ENCODE measurements at places on chromosomes 1 and 21. TPM values are rescaled to one million over a fixed set of nuclear protein-coding genes. Genes with fewer than 3 reads are reported as not detected.

GRCh38 chr1:178942285-178943198 lies 71.7 kb upstream of the ANGPTL1 start:
- DNase-seq: peak; percentile 87

DNA sequence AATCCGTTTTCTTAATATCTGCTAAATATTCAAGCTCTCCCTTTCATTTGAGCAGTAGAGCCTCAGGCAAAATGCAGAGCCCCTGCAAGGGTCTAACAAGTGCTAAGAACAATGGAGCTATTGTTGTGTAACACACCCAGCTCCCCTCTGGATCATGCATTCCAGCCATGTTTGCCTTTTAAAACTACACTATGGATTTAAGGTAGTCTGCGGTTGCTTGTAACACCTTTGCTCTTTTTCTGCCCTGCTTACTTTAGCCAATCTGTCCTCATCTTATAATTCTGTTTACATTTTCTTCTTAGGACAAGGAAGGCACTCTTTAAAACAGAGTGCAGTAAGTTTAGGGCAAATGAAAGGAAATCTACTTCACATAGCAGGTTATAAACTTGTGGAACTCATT lies 60.0 kb upstream of the C1orf105 start:
- DNase-seq: no peak

GRCh38 chr1:14800500-14801076 lies 202.1 kb downstream of the KAZN start:
- DNase-seq: no peak

DNA sequence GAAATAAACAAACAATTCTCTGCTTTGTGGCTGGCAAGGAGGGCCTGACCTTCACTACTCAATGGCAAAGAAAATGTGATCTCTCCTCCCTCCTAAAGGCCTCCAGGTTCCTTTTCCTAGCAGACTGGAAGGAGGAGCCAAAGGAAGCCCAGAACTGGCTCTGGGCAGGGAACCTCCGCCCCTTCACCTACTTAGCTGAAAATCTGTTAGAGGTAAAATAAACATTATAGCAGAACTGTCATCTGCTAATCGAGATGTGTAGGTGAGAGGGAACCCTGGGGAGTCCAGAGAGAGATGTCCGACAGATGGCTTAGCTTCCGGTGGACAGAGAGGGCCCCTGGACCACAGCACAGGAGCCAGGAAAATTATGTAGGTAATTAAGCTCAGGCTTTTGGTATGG lies 75.2 kb upstream of the KCNA3 start:
- DNase-seq: no peak

DNA sequence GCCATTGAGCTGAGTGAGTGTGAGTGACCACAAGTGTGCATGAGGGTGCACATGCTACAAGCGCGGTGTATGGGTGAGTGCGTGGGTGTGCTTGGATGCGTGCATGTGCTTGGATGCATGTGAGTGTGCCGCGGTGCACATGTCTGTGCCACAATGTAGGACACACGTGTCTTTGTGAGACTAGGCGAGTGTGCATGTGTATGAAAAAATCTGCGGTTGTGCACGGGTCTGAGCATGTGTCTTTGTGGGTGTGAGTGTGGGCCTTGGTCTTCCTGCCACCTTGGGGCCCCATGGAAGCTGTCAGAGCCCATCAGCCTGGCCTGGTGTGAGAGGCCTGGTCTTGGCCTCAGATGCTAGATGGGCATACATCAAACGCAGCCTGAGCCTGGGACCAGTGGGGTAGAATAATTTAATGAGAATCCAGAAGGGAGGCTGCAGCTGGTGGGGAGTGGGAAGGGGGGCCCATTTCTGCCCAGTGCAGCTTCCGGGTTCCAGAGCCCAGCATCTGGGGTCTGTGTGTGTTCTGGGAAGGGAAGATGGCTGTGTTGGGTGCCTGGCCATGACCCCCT lies 103.9 kb upstream of the SLC2A1 start:
- DNase-seq: no peak

DNA sequence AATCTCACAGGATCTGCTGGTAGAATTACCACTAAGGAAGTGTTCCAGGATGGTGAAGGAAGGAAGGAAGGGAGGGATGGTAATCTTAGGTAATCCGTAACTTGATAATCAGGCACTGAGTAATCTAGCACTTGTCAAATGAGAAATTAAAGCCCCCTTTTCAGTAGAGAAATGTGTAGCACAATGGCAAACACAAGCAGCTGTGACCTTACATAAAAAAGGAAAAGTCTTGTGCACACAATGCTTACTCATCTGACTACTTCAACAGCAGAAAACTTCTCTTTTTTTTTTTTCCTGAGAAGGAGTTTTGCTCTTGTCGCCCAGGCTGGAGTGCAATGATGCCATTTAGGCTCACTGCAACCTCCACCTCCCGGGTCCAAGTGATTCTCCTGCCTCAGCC lies 6.1 kb downstream of the NUP210L start:
- no peak for DNase-seq

- DNase-seq: no peak
Observed at GRCh38 chr1:41533731-41534080, 49.2 kb upstream of the EDN2 start.

The WDTC1 gene
- 14.9 TPM for total RNA-seq

The CCDC17 gene
- not detected for total RNA-seq

The LORICRIN gene
- not detected for total RNA-seq

The KCNJ9 gene
- not detected for total RNA-seq

The HLX gene
- 5.6 TPM for total RNA-seq

The RO60 gene
- total RNA-seq: 65.6 TPM

All from MG63 (cell line).